ENCODE measurements at places on chromosomes 11 and 22.

DNA sequence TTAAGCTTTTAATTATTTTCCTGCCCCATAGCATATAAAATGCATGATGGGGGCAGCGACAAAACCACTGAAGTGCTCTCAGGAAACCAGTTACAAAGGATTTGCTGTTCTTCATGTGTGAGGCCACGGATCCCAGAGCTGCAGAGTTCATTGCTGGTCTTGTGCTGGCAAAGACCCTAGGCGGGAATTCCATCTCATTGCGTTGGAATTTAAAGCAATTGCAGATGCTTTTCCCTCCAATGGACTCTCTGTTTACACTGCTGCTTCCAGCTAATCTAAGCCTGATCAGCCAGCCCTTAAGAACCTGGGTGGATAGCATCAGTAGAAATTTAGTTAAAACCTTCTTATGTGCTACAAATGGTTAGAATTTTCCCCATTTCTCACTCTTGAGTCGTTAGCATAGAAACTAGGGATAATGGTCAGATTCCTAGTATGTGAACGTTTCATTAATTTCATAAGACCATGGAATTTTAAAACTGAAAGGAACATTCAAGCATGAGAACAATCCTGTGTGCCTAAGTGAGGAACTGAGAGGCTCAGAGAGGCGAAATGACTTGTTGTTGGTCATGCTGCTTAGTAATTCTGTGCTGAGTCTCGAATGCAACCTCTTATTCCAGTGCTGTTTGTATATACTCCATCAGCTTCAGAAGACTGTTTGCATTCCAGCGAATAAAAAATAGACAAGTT, 36.1 kb upstream of the ADSL start:
- no peak for DNase-seq

DNA sequence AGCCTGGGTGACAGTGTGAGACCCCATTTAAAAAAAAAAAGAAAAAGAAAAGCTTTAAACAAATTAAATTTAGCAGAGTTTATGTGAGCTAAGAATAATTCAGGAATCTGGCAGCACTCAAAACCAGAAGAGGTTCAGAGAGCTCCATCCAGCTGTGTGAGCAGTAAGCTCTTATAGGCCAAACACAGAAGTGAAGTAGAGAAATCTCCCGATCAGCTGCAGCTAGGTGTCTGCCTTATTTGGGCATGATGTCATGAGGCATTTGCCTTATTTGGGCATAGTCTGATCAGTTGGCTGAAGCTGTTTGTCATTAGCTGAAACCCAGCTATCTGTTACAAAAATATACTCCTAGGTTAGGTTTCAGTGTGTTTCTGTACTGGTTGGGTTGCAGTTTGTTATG, 8.2 kb downstream of the MS4A15 start:
- DNase-seq, result no peak

GRCh38 chr22:17804331-17805080, 30.2 kb upstream of the BID start:
- no peak for DNase-seq

GRCh38 chr11:72750086-72750485, 2.1 kb downstream of the ARAP1 start:
- no peak for DNase-seq

- DNase-seq, result peak; percentile 43
These were observed 41.8 kb upstream of the SORL1-AS1 start for GRCh38 chr11:121494355-121495099.

GRCh38 chr11:110430267-110431050, 711 bp downstream of the FDX1 start:
- peak; percentile 14 for DNase-seq

DNA sequence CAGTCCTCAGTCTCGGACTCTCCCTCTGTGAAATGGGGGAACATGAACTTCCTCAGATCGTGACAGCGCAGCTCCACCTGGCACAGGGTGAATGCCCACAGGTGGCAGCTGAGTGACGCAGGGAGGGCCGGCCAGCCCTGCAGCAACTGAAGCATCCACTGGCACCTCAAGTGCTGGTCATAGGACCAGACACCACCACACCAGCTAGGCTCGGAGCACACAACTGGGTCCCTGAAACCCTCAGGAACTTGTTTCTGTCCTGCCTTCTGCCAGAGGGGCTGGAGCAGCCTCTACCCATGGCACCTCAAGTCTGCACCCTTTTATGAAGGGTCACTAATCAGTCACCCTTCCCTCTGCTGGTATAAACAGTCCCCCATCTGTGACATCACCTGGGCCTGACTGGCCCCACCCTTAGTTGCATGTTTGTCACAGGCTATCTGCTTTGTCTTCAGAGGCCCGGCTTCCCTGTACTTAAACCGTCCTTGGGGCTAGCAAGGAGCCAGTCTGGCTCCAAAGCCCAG, 7.4 kb upstream of the CDC42BPG start:
- DNase-seq, result no peak

DNA sequence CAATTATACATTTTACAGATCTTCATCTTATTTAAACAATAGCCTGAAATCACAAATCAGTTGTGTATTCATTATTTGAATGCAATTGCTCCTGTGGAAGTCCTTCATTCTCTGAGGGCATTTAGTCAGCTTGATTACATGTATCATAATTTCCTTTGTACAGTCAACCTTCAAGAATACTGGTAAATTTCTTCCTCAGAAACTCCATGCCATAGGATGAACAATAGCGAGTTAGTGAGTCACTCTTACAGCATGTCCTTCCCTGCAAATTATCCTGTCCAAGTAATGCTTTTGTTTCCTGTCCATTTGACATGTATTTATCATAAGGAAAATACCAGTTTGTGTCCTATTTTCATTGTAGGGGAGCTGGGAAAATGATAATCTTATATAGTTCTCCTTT, 3.8 kb downstream of the OR10S1 start:
- no peak for DNase-seq

- no peak for DNase-seq
These were observed 52.3 kb downstream of the CSF2RB start for GRCh38 chr22:36965696-36966095.

- no peak for DNase-seq
These were observed 29.7 kb upstream of the TSKU start for GRCh38 chr11:76753449-76753848.

DNA sequence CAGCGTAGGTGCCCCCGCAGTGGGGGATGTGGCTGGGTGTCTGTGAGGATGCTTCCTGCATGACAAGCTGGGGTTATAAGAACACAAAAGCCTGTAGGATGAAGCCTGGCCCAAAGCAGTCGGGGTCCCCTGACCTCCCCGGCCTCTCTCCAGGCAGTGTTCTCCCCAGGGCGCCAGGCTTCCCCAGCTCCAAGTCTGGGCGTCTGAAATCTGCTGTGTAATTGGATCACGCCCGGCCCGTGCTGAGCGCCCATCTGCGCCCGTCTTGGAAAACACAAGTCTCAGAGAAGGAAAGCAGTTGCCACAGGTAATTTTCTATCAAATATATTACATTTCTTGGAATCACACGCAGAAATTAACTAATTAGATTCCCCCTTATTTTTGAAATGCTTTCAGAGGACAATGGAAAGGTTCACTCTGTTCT, 233.3 kb downstream of the CTTN start:
- DNase-seq, result no peak

- no peak for DNase-seq
These were observed 48.2 kb upstream of the CREB3L1 start for GRCh38 chr11:46229230-46229629.

- DNase-seq, result no peak
These were observed 162.6 kb downstream of the BUD13 start for GRCh38 chr11:116610190-116610589.

Measured in activated naive CD8-positive, alpha-beta T cell treated with anti-CD3 and anti-CD28 coated beads for 36 hours (primary cell).